ENCODE measurements at places on chromosomes 7 and 10.

DNA sequence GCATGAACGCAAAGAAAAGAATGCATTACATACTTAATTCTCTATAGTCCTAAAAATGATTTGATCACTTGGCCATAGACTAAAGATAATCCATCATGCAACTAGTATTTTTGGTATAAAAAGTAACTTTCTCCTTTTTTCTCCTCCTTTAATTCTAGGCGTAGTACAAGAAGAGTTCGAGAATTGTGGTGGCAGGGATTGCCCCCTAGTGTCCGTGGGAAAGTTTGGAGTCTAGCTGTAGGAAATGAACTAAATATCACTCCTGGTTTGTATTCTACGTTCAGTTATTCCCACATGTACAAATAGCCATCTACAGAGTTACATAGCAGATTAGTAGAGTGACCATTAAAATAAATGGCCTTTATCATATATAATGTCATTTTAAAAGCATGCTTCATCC is 45.5 kb upstream of the HELLS start:
- DNase-seq, result no peak

- DNase-seq, result no peak
These were observed 192.3 kb downstream of the VTI1A start for GRCh38 chr10:112639298-112639697.

GRCh38 chr10:62764011-62764410 is 40.5 kb upstream of the ADO start:
- no peak for DNase-seq

DNA sequence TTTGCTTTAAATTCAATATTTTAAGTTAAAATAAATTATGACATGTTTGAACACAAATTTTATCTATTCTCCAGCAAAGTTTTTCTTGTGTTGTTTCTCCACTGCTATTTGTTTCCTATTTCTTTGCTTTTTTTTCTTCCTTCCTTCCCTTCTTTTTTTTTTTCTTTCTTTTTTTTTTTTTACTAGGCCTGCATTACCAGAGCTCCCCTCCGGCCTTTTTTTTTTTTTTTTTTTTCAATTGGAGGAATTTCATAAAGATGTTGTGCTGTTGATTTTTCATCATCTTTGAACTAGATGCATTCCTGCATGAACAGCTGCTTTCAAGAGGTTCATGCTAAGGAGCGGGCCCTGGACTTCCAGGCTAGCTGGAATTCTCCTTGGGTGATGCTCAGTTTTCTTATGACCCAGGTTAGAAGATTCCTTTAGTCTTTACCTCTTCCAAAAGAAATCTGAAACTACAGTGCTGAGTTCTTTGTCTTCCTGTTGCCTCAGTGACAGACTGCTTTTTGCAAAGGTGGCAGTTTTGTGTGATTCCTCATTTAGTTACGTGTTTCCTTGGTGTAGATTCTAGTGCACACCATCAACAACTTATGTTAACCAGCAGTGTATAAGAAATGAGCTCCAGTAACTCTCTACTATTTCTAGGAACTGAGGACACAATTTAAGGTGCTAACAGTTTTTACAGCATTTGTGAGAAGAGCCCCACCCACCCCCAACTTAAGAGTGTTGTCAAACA is 4.8 kb upstream of the CAMK1D start:
- DNase-seq, result no peak

- no peak for DNase-seq
These were observed 13.1 kb downstream of the UBE3C start for GRCh38 chr7:157151626-157152339.

DNA sequence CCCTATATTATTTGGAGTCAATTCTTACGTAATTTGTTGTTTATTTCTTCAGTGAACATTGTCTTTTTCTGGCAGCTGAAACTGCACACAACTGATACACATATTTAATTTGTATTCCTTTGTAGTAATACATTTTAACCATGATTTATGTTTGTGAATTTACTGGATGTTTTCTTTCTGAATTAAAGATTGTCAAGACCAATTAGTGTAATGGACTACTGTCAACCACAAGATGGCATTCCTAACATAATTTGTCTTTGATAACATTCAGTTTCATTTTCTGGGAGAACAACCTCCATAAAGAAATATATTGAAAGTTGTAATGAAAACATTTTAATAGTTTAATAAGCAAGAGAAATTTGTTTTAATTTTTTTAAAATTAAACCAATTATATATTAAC is 10.1 kb downstream of the THNSL1 start:
- no peak for DNase-seq

DNA sequence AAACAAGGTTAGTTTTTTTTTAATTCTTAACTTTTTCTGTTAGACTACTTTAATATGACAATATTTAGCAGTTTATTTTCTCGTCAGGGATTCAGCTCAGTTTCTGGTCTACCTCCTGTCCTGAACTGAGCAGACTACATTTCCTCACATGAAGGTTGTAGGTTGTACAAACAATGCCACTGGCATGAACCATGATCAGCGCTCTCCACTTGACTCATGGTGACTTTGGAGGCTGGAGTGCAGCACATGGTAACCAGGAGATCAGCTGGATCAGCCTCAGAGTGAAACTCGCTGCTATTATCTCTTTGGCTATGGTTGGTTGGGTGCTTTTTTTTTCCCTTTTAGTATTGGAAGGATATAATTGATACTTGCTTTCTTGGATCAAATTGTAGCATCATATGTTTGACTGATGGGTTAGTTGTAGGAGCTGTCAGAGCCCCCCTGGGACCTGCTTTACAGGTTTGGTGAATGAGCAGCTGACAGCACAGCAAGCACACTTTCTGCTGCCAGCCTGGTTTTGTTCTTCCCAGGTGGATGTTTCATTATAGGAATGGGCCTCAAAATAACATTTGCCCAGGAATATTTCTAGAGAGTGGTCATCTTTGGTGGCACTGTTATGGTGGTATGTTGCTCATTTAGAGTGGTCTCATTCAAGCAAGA is 556.4 kb downstream of the AUTS2 start:
- no peak for DNase-seq

DNA sequence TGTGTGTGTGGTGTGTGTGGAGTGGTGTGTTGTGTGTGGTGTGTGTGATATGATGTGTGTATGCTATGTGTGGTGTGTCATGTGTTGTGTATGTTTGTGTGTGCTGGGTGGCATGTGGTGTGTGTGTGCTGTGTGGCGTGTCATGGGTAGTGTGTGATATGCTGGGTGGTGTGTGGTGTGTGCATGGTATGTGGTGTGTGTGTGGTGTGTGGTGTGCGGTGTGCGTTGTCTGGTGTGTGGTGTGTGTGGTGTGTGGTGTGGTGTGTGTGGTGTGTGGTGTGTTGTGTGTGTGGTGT is 37.5 kb upstream of the DNAJB6 start:
- no peak for DNase-seq
